ENCODE measurements at places on chromosomes 2 and 18.
A peak's percentile ranks its signal among the peaks of the same experiment; 100 is the strongest.

GRCh38 chr18:75365837-75366236 is 61.7 kb downstream of the SMIM21 start:
- no peak for DNase-seq
- no peak overlapping the region for H3K27ac ChIP-seq
- H3K27me3 ChIP-seq = no peaks in the 10 kb centered on the region
- no peaks in the 10 kb centered on the region for H3K36me3 ChIP-seq

DNA sequence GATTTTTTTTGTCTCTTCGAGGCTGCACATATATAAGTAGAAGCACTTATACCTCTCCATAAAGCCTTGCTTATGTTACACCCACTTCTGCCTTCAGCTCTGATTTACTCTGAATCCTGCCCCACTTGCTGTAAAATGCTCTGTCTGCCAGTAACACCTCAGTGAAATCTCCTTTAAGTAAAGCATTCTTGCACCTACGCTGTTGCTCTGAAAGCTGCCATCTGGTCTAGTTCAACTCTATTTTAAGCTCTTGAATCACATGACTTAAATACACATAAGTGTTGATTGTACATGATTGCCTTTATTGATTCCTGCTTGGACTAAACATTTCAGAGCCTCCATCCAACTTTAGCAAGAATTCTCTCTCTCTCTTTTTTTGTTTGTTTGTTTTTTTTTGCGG is 609.0 kb upstream of the CELF4 start:
- DNase-seq = no peak
- no peaks in the 10 kb centered on the region for H3K4me1 ChIP-seq
- peaks cover 18% of the 10 kb centered on the region for H3K27me3 ChIP-seq
- H3K27ac ChIP-seq = no peak overlapping the region

DNA sequence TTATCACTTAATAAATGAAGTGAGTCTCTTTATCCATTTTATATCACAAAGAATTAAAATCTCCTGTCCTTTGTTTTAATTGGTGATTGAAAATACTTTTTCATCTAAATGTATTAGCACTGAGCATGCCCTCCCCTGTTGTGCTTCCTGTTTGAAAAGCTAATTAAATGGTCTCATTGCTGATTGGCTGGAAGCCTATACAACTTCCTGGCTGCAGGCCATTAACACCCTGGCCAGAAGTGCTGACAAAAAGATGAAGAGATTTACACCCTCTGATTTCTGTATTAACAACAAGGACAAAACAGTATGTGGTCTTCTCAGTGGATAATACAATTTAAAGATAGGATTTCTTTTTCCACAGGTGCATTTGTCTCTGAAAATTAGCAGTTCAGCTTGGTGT is 548.0 kb downstream of the DCC start:
- H3K36me3 ChIP-seq = no peaks in the 10 kb centered on the region
- no peaks in the 10 kb centered on the region for H3K27me3 ChIP-seq
- H3K4me1 ChIP-seq = no peaks in the 10 kb centered on the region
- H3K4me3 ChIP-seq = no peak overlapping the region

- H3K4me1 ChIP-seq = peaks cover 17% of the 10 kb centered on the region
- no peak overlapping the region for H3K4me3 ChIP-seq
- no peak for DNase-seq
- no peaks in the 10 kb centered on the region for H3K36me3 ChIP-seq
Observed at GRCh38 chr2:226712941-226713340, 86.7 kb downstream of the IRS1 start.

DNA sequence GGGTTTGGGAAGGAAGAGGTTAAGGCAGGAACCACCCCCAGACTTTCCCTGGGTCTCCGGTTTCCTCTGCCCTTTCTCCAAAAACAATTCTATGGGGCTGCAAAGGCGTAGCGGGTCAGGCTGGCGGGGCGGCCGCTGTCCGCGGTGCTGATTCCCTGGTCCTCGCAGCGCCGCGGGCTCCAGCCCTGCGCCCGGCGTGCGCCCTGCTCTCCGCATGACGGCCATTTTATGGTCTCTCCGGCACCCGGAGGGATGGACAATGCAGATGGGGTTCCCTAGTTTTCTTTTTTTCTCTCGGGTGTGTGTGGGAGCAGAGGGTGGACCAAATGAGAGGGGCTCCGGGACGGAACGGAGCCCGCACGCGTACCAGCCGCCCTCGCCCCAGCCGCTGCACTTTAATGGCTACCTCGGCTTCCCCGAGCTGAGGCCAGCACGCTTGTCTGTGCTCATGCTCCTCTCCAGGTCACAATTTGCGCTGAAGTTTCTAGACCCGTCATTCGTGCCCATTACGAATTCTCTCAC is 1.6 kb downstream of the ST8SIA3 start:
- no peaks in the 10 kb centered on the region for H3K36me3 ChIP-seq
- H3K4me3 ChIP-seq = peak overlapping the region; percentile 41
- peaks cover 94% of the 10 kb centered on the region for H3K27me3 ChIP-seq
- peaks cover 10% of the 10 kb centered on the region for H3K4me1 ChIP-seq
- H3K27ac ChIP-seq = no peak overlapping the region

GRCh38 chr18:31977270-31977872 is 34.4 kb upstream of the TRAPPC8 start:
- H3K27ac ChIP-seq = no peak overlapping the region
- H3K4me1 ChIP-seq = no peaks in the 10 kb centered on the region
- H3K4me3 ChIP-seq = no peak overlapping the region
- no peak for DNase-seq
- peaks cover 3% of the 10 kb centered on the region for H3K36me3 ChIP-seq

- no peaks in the 10 kb centered on the region for H3K4me1 ChIP-seq
- no peaks in the 10 kb centered on the region for H3K36me3 ChIP-seq
- no peak for DNase-seq
- H3K27ac ChIP-seq = no peak overlapping the region
- H3K27me3 ChIP-seq = peaks cover 2% of the 10 kb centered on the region
- no peak overlapping the region for H3K4me3 ChIP-seq
Observed at GRCh38 chr18:66708646-66709045, 104.8 kb upstream of the CDH19 start.

DNA sequence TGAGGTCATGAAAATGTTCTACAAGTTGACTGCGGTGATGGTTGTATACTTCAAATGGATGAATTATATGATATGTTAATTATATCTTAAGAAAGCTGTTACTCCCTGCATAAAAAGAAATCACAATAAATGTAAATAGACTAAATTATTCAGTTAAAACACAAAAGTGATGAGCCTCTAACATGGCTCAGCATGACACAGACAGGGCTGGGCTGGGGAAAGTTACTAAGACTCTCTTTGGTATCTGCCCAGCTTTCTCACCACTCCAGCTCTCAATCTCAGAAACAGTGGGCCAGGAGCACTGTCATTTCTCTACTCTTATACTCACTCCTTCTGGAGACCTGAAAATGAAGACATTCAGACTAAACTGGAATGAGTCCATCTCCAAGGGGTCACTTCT is 3.5 kb downstream of the CYP27C1 start:
- no peak overlapping the region for H3K27ac ChIP-seq
- DNase-seq = no peak
- no peaks in the 10 kb centered on the region for H3K36me3 ChIP-seq

DNA sequence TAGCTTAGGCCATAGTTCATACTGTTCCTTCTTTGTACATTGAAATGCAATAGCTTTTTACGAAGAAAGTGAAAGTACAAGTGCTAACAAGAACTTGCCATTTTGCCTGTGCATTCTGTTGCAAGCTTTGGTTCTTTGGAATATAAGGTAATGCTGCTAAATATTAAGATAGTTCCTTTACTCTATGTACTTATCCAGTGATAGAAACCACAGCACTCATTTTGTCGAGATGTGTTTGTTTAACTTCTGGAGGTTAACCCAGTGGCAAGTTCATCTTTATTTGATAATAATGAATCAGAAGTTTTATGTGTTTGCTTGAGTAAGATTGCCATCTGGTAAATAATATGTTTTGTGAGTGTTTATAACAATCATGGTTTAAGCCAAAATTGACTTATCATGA is 373.1 kb upstream of the FANCL start:
- H3K27ac ChIP-seq = no peak overlapping the region
- no peak overlapping the region for H3K4me3 ChIP-seq
- H3K4me1 ChIP-seq = peaks cover 14% of the 10 kb centered on the region

- no peak overlapping the region for H3K27ac ChIP-seq
- no peak overlapping the region for H3K4me3 ChIP-seq
- H3K27me3 ChIP-seq = no peaks in the 10 kb centered on the region
- no peaks in the 10 kb centered on the region for H3K4me1 ChIP-seq
Observed at GRCh38 chr18:45312555-45313126, 302.6 kb upstream of the SLC14A2 start.

DNA sequence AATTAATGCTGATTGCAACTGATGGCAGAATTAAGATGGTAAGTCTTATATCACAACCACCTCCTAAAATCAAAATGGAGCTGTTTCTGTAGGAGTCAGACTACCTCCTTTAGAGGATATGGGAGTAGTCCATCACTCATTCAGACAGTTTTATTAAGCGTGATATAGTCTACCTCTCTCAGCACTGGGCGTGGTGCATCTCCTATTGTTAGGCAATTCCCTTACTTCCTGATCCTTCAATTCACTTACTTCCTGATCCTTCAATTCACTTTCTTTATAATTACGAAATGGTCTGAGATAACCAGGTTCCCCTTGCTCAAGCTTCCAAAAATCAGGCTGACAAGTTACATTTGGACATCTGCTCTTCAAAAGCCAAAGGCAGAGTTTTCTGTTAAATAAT is 31.9 kb downstream of the ATP8B1 start:
- no peaks in the 10 kb centered on the region for H3K36me3 ChIP-seq
- no peaks in the 10 kb centered on the region for H3K27me3 ChIP-seq
- H3K27ac ChIP-seq = peak overlapping the region; percentile 90

DNA sequence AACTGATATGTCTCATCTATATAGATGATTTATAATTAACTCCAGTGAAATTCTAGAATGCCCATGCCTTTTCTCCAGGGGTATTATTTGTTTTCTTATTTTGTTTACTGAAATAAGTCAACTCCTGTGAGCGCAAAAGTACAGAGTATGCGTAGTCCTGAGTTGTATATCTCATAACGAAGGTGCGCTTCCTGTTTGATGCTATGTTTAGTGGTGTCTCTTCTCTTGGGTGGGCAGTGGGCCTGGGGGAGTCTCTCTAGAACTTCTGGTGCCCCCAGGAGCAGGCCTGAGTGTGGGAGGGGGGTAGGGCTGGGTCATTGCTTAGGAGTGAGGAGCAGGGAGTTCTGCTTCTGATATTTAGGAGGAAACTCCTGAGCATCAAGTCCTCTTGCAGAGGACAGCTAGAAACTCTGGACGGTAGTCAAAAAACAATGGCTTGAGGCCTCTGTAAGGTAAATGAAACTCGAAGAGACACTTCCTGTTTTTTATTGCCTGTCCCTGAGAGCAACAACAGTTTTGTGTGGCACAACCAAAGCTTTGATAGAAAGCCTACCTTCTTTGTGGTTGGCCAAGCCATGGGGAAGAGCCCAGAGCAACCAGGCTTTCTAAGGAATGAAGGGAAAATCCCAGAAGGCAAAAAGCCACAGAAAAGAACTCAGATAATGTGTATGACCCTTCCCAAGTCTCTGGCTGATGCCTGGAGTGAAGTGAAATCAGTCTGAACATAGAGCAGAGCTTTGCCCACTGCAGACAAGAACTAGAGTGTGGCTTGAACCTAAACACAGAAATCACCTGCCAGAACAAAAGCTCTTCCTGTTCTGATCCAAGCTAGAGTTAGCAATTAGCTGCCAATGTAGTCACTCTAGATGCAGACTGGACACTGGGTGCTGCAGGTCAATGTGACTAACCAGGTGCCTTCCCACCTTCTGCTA is 8.5 kb upstream of the SP140L start:
- H3K36me3 ChIP-seq = peaks cover 3% of the 10 kb centered on the region
- no peaks in the 10 kb centered on the region for H3K27me3 ChIP-seq
- no peaks in the 10 kb centered on the region for H3K4me1 ChIP-seq
- H3K4me3 ChIP-seq = no peak overlapping the region
- no peak overlapping the region for H3K27ac ChIP-seq

DNA sequence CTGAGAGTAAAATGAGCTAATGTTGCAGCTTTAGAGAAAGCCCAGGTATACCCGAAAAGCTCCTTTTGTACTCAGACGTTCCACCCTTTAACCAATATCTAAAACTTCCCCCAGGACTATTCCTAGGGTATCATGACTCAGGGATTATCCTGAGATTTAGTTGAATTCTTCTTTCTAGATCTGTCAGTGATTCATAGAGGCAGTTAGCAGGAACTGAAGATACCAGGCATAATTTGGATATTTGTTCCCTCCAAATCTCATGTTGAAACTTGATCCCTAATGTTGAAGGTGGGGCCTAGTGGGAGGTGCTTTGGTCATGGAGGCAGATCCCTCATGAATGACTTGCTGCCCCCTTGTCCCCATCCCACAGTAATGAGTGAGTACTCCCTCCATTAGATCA is 161.2 kb upstream of the LRP1B start:
- H3K4me1 ChIP-seq = peaks cover 27% of the 10 kb centered on the region
- no peak for DNase-seq
- H3K27me3 ChIP-seq = no peaks in the 10 kb centered on the region
- no peak overlapping the region for H3K27ac ChIP-seq
- H3K36me3 ChIP-seq = no peaks in the 10 kb centered on the region

- no peaks in the 10 kb centered on the region for H3K4me1 ChIP-seq
- no peak for DNase-seq
- no peaks in the 10 kb centered on the region for H3K36me3 ChIP-seq
- no peak overlapping the region for H3K27ac ChIP-seq
Observed at GRCh38 chr2:98028101-98028561, 32.4 kb upstream of the TMEM131 start.

- H3K4me1 ChIP-seq = peaks cover 2% of the 10 kb centered on the region
- no peaks in the 10 kb centered on the region for H3K36me3 ChIP-seq
- H3K27ac ChIP-seq = no peak overlapping the region
- no peak overlapping the region for H3K4me3 ChIP-seq
Observed at GRCh38 chr2:192971981-192972380, 777.2 kb upstream of the TMEFF2 start.

DNA sequence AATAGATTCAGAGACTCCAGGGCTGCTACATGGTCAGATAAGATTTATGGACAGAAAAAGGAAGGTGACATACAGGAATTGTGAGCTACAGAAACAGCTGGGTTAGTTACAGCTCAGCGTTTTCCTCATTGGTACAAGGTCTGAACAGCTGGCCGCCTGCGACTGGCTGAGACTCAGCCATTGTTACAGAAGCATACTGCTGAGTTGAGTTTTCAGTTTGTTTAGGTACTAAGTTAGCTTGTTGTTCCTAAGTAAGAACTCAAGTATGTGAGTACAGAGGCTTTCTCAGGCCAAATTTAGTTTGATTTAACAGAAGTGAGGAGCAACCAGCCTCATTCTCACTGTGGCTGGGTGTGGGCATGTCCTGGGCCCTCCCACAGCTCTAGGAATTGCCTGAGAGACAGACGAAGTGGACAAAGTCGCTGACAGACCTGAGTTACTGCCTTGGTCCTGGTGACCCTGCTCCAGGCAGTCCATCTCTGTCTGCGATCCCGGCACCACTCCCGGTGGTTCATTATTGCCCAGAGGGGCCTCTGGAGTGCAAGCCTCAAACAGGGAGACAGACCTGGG is 27.8 kb upstream of the RHOB start:
- H3K27me3 ChIP-seq = no peaks in the 10 kb centered on the region
- H3K36me3 ChIP-seq = no peaks in the 10 kb centered on the region
- DNase-seq = no peak
- peaks cover 2% of the 10 kb centered on the region for H3K4me1 ChIP-seq

GRCh38 chr2:153394247-153394646 is 84.3 kb downstream of the RPRM start:
- no peaks in the 10 kb centered on the region for H3K27me3 ChIP-seq
- DNase-seq = no peak
- no peak overlapping the region for H3K4me3 ChIP-seq
- H3K4me1 ChIP-seq = peaks cover 6% of the 10 kb centered on the region
- no peak overlapping the region for H3K27ac ChIP-seq
